Liver (tissue), 10 donors: ENCODE measurements at places on chromosomes 5 and 9. TPM values are rescaled to one million over a fixed set of nuclear protein-coding genes. Genes with fewer than 3 reads are reported as not detected.

DNA sequence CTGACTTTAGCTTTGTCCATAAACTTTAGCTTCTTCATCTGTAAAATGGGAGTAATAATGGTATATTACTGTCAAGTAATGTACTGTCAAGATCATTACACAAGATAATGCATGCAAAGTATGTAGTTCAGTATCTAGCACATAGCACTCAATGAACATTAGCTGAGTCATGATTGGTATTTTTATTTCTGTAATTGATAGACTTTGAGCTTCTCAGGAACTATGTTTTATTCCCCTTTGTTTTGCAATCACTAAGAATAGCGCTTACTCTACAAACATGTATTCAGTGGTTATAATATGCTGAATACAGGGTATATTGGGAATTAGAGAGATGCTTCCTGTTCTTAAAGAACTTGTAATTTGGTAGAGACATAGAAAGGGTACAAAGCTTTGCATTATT lies 142.3 kb upstream of the KLF9 start:
- no peaks in the 10 kb centered on the region for H3K4me1 ChIP-seq
- no peak for DNase-seq
- no peak overlapping the region for H3K4me3 ChIP-seq
- H3K27me3 ChIP-seq = no peaks in the 10 kb centered on the region
- no peaks in the 10 kb centered on the region for H3K36me3 ChIP-seq

GRCh38 chr5:135814316-135814715 lies 20.1 kb upstream of the SLC25A48 start:
- H3K4me3 ChIP-seq = no peak overlapping the region
- H3K4me1 ChIP-seq = no peaks in the 10 kb centered on the region
- DNase-seq = no peak

Gene TAF11L5
- total RNA-seq = not detected

Gene PLPPR1
- 2.0 TPM for total RNA-seq
